ENCODE measurements at places on chromosomes 4 and X.

DNA sequence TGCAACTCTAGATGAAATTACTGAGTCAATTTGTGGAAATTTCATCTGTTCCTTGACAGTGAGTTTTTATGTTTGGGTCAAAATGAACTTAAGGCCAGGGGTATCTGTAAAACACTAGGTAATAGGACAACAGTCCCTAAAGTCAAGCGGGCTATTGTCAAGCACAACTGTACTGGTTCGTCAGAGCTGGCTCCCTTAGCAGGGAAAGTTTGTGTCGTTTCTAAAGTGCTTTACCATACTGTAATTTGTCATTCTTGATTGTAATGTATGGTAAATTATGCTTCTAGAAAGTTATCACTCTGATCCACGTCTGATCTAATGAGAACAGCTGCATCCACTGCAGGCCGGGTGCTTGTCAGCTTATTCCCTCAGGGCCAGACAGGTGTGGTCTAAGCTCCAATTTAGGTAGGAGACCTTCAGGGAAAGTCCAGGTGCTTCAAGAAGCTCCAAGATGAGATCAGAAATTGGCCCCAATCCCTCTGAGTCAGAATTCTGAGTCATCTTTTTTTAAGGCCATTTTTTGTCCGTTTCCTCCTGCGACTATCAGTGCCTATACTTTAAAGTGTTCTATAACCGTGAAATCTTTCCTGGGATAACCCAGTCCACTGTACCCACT is 92.2 kb downstream of the PALLD start:
- DNase-seq: no peak

GRCh38 chrX:19682712-19683331 is 167.5 kb upstream of the MAP3K15 start:
- DNase-seq: peak; percentile 39

DNA sequence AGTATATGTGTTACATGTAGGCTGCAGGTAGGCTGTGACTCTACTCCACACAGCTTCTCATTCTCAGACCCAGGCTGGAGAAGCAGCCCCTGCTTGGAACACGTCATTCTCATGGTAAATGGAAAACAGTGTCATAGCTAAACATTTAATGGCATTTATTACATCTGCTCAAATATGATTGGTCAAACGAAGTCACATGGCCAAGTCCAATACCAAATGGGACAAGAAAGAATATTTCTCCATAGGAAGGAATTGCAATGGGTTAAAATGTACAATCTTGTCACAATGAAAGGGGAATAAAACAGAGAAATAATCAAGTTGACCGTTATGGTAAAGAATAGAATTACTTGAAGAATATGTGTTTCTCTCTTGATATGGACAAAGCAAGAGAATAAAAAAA is 198.6 kb downstream of the ANAPC10 start:
- DNase-seq: no peak

DNA sequence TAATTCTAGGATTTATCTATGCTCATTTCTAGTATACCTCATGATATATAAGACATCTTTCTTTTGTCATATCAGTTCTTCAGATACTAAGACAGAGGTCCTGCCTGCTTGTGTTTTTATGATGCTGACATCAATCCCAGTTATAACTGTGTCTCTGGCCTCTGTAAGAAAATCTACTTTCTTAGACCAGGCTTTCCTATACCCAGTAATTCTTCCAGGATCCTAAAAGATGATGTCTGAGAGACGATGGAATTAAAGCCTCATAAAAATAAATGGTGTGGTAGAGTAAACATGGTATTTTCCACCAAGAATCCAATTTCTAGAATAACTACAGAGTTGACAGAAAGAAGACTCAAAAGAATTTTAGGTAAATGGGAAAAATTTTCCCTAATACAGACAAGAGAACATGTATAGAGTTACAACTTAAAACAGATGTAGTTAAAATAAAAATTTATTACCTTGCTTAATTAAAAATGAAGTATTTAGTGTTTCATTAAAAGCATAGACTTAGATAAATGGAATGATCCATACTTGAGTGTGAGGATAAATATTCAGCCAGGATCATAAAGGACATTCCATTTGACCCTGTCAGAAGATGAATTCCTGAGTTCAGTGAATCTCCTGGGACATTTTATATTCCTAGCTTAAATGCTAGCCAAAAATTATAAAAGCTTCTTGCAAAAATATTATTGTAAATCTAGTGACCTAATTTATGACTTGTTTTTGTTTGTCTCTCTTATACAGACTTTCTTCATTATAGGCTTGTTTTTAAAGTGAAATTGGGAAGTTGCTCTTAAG is 137.4 kb downstream of the PDLIM5 start:
- DNase-seq: no peak

- DNase-seq: no peak
Observed at GRCh38 chrX:120536061-120536460, 24.7 kb downstream of the CUL4B start.

DNA sequence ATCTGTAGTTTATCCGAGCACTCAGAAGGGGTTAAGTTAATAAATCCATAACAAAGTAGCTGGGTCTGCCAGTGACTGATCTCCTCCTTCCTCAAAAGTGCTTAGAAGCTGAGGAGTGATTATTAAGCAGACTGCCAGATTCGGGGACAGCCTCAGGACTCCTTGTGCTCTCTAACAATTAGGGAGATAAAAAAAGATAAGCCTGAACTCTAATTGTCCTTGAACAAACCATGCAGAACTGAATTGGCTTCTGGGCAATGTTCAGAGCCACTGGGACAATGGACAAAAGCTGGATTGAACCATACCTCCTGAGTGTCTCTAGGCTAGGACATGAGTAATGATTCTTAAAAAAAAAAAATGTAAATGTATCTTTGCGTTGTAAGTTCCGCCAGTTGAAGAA is 22.7 kb upstream of the GRPR start:
- DNase-seq: no peak

DNA sequence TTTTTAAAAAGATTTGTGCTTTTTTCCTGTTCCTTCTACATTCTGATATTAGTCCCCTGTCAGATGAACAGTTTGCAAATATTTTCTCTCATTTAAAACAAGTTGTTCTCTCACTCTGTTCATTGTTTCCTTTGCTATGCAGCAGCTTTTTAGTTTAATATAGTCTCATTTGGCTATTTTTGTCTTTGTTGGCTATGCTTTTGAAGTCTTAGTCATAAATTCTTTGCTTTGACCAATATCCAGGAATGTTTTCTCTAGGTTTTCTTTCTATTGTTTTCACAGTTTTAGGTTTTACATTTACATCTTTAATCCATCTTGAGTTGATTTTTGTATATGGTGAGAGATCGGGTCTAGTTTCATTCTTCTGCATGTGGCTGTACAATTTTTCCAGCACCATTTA is 136.8 kb downstream of the TET2 start:
- DNase-seq: no peak

GRCh38 chr4:15809466-15809865 is 31.3 kb downstream of the CD38 start:
- DNase-seq: no peak

DNA sequence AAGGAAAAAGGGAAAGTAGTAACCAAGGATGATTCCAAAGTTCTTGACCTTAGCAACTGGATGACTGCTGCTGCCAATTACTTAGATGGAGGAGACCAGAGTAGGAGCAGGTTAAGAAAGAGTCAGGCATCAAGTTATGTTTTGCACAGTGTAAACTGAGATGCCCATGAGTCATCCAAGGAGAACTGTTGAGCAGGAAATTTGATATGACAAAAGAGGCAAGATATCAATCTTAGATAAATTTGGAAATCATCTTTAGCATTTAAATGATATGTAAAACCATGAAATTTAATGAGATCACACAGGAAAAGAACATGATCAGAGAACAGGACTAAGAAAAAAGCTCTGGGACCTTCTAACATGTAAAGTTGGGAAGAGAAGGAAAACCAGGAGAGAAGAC is 361.3 kb downstream of the OPHN1 start:
- no peak for DNase-seq

DNA sequence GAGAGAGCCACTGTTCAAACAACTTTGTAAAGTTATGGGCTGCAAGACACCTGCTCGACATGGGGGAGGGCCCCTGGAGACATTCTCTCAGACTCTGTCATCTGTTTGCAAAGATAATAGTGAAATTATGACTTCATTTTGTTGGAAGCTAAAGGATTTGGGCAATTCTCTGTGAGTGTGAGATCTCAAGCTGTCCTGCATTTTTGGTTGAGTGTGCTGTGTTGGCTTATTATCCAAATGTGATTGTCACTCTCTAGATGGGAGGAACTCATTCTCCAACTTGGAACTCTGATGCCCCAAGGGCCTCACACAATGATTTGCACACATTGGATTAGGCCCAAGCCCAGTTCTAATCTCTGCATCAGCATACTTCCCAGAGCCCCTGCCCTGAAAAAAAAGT is 63.7 kb downstream of the STK32B start:
- no peak for DNase-seq

DNA sequence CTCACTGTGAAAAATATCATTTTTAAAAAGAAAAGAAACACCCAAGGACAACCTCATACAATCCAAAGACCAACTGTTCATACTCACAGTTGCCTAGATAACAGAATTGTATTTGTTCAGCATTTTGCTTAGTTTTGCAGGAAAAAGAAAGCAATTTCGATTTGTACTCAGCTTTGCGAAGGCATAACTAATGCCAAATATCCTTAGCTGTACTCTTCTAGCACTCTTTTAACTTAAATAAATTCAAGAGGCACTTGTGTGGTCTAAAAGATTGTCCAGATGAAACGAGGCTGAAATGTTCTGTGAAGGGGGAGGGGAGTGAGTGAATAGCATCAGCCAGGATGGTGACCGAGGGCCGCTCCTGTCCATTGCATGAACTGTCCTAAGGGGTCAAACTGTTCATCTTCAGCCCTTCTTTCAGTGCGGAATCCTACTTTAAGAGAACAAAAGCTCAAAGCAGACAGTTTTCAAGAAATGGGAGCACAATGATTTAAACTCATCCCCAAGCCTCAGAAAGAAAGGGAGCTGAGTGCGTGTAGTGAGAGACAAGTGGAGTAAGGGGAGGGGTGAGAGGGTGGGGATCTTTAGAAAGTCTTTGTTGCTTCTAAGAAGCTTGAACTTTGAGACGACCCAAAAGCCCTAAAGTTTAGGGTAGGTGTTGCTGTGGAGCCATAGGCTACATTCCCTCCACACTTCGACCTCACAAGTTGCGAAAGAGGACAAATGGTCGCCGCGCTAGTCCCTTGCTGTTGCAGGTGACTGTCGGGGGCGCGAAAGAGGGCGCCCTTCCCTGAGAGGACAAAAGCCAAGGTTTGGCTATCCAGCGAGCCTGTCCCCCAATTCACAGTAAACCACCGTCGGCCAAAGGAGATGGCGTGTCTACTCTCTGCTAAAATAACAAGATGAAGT is 4.0 kb upstream of the NEUROG2 start:
- no peak for DNase-seq

DNA sequence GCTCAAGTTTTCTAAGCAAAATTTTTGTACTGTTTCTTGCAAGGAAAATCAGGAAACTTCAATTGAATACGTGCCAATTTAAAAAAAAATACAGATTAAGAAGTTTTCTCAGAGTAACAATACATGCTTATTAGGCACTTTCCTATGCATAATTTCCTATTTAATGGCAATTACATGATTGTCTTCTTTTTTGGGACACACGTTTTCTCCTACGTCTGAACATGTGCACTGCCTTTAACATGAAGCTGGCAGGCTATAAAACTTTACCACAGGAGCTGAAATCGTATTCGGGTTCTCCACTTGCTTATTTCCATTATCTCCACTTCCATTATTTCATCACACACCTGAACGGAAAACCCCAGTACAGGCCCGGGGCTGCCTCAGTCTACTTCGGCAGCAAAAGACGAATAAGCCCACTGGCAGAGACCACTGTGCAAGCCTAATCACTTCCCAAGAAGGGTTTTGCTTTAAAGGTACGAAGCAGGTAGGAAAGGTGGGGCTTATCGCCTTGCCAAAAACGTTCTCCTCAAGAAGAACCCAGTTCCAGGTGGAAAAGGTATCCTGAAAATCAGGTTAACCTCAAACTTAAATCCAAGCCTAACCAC is 575 bp downstream of the RCHY1 start:
- DNase-seq: no peak

DNA sequence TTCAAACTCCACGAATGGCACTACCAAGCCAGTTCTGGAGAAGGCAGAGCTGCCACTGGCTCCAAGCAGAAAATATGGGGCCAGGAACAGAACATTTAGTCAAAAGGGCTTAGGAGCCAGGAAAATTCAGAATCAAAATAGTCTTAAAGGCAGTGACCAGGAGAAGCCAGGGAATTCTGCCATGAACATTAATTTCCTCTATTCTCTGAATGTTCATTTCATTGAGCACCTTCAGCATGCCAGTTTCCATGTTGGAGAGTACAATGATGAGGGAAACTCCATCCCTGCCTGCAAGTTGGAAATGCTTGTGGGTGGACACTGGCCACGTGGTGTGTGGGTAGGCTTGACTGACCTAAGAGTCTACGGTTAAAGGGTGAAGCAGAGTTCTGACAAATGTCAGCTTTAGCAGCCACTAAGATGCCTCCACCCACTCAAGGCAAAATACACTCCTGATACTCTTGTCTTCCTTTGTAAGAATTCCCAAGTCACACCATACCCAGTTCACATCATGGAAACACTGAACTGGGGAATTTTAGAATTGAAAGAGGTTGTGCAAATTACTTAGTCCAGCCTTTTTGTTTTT is 190.1 kb upstream of the C1QTNF7 start:
- DNase-seq: no peak

- no peak for DNase-seq
Observed at GRCh38 chr4:141497627-141498026, 138.8 kb upstream of the IL15 start.

GRCh38 chrX:74023203-74023602 is 280.8 kb upstream of the ZCCHC13 start:
- DNase-seq: no peak

DNA sequence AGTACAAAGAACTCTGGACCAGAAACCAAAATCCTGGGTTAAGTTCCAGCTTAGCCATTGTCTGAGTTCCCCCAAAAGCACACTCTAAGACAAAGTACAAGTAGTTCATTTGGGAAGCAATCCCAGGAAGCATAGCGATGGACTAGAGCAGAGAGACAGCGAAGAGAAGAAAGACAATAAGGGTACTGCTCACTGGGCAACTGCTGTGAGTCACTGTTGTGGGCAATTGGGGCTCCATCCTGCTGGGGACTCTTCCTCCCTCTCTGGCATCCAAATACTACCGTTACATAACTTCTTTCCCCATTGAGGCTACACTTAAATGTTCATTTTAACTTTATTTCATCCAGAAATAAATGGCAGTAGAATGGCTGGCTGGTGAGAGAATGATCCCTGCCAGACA is 14.1 kb downstream of the SRPX start:
- no peak for DNase-seq

- no peak for DNase-seq
Observed at GRCh38 chrX:155896512-155896911, 15.4 kb downstream of the VAMP7 start.
